ENCODE measurements at places on chromosomes 7 and 10.

DNA sequence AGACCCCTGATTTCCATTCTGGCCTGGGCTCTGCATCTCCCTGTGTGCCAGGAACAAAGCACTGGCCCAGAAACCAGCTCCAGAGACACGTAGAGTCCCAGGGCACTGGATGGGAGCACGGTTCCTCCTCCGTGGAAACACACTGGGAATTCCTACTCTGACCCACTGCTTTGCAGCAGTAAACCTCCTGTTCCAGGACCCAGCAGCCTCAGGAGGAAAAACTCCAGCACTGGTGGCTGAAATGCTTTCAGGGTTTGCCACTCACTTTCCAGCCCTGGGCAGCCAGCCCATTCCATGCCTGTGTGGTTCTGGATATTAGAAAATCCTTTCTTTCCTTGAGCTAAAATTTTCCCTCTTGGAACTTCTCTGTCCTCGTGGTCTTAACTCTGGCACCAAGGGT lies 58.0 kb downstream of the FAM171A1 start:
- DNase-seq, result no peak

GRCh38 chr7:130894146-130894908 lies 160.3 kb upstream of the KLF14 start:
- no peak for DNase-seq

DNA sequence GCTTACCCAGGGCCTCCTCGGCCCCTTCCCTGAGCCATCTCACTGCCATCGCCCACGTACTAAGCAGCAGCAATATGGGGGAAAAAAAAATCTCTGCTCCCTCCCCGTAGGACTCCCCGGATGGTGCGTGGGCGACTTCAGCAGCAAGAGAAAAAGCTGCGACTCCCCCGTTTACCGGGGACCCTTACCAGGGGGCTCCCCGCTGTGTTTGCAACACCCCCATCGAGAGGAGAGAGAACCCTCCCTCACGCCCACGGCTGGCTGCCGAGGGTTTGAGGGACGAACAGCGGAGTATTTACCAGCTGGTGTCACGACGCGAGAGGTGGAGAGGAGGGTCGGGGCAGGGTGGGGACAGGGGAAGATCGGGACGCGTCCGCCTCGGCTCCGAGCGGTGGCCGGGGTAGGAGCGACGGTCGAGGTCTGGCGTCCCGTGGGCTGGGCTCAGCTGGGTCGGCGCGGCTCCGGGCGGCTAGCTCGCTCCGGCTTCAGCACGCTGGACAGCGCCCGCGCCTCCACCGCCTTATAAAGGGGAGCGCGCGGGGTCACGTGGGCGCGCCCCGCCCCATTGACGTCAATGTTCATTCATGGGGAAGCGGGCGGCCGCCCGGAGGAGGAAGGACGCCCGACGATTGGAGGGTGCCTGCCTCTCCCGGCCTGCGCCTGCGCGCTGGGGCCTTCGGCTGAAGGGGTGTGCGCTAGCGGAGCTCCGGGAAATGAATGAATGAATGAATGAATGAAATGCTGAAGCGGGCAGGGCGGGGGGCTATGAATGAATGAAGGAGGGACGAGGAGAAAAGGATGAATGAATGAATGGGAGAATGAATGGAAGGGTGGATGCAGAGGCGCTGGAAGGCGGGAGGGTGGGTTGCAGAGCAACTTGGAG lies at the start of gene VGF:
Gene VGF (minus strand): TSS at position 495 of the 883 bp plus-strand sequence. CDS start 726 bp downstream, outside the sequence.
- peak; percentile 88 for DNase-seq

DNA sequence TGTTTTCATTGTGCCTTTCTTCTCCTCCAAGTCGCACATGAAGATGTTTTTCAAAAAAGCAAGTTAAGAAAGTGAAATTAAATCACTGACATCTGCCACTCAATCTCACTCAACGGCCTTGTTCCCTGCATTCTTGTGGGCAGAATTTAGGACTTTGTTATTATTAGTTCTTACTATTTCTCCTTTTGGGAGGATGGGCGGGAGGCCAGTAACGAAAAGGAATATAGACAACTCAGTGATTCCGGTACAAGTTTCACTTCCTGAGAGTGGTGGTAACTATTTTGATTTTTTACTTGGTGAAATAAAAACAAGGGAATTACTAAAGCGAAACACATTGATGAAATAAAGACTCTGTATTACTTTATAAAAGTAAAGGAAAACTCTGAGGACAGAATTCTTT lies 231.9 kb upstream of the HABP2 start:
- no peak for DNase-seq

- peak; percentile 41 for DNase-seq
Measured at GRCh38 chr7:141785706-141786552, 4.1 kb upstream of the TAS2R5 start.

DNA sequence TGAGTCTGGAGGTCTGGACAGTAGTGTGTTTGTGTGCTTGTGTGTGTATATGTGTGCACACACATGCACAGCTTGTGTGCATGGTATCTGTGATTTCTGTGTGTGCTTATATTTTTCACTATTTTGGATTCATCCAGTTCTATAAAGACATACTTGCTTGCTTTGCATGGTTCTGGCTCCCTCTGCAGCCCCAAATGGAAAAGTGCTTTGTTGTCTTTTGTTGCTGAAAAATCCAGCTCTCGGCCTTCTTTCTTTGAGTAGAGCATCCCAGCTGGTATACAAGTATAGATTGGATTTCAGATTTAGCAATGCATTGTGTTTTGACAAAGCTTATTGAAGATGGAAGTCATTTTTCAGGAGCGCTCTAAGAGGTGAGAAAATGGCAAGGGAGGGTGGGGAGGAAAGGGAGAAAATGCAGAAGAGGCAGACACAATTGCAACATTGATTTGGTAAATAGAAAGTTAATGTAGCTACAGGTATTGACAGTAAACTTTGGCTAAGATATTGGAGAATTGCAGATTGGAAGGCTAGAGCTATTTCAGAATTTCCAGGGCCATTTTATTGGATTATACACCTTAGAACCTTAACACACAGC lies 333.9 kb downstream of the AUTS2 start:
- peak; percentile 66 for DNase-seq

- no peak for DNase-seq
Measured at GRCh38 chr10:123669886-123670285, 3.7 kb downstream of the GPR26 start.

DNA sequence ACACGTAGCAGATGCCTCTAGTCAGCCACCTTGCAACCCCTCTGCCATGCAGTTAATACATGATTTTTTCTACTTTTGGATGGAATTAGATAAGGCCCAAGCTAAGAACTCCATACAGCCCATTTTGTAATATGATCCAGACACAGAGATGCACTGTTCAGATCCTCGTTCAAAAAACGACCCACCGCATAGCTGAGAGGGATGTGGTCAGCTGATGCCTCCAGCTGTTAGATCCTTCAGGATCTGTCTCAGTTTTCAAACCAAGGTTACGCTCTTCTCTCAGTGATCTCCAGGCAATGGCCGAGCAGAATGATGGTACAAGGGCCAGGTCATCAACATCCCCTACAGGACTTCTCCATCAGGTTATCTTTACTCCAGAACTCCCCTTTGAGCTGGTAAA lies 881.7 kb upstream of the C7orf33 start:
- DNase-seq, result no peak

- DNase-seq, result no peak
Measured at GRCh38 chr10:125190414-125190813, 30.1 kb upstream of the CTBP2 start.

- DNase-seq, result no peak
Measured at GRCh38 chr7:4103352-4104091, 578.6 kb upstream of the FOXK1 start.

- DNase-seq, result peak; percentile 36
Measured at GRCh38 chr7:25675789-25676474, 447.6 kb upstream of the NPVF start.

- DNase-seq, result no peak
Measured at GRCh38 chr7:47730142-47730541, 148.2 kb upstream of the TNS3 start.

DNA sequence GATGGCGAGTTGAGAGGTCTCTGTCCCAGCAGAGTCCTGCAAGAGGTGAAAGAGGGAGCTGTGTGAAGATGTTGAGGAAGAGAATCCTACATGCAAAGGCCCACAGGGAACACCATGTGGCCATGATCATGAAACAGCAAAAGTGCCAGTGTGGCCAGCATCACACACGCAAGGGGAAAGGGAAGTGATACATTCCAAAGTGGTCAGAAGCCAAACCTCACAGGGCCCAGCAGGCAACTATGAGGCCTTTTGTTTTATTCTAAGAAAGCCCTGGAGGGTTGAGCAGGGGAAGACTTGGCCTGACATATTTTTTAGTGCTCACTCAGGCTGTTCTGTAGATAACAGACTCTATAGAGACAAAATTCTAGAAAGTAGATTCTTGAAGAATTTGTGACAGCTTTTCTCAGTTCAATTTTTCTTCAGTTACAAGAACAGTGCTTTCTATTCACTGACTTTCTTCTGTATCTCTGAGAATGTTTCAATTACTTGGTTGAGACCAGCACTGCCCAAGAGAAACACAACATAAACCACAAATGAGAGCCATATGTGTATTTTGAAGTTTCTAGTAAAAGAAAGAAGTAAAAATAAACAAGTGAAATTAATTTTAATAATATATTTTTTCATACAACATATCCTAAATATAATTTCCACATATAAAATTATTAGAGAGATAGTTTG lies 82.3 kb downstream of the HTR7 start:
- no peak for DNase-seq

- DNase-seq, result no peak
Measured at GRCh38 chr10:11830836-11831519, 7.8 kb downstream of the PROSER2 start.

DNA sequence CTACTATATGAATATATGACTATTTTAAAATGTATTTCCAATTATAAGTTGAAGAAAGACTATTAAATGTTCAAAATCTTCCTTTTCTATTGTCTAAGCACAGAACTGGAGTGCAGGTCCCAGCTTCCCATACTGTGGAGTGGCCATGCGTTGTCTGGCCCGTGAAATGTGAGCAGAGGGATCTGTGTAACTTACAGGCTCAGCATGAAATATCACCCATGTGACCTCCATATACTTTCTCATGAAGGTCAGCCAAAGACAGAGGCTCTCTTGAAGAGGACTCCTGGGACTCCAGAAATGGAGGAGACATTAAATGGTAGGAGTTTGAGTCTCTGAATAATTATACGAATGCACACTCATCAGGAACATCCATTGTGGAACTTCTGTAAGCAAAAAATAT lies 92.4 kb upstream of the CAV2 start:
- DNase-seq, result no peak

- no peak for DNase-seq
Measured at GRCh38 chr10:112313911-112314310, 30.7 kb downstream of the TECTB start.

DNA sequence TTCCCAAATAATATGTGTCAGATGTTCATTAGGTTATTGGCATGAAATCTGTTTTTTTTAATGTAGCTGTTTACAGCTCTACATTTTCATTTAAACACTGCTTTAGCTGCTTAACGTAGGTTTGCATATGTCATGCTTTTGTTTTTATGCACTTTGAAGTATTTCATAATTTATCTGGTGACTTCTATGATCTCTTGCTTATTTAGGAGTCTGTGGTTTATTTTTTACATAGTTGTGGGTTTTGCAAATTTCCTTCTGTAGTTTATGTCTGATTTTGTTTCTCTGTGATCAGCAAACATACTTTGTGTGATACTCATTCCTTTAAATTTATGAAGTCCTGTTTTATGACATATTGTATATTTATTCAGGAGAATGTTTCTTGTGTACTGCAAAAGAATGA lies 606.5 kb upstream of the PFKP start:
- DNase-seq, result no peak

GRCh38 chr10:29532256-29532878 lies 102.4 kb downstream of the SVIL start:
- no peak for DNase-seq

DNA sequence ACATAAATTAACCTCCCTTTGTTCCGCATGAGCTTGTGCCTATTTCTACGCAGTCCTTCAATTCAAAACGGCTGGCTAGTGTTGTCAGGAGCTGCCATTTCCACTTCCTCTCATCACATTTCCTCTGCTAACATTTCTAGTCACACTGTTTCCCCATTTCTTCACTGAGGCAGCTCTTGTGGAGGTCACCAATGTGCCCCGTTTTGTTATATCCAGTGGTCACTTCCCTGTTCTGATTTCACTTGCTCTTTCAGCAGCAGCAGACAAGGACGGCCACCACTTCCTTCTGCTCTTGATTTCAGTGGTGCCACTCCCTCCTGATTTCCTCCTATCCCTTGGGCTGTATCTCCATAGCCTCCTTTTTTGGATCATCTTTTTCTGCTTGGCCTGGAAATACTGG lies 64.8 kb upstream of the SEC61G start:
- no peak for DNase-seq

DNA sequence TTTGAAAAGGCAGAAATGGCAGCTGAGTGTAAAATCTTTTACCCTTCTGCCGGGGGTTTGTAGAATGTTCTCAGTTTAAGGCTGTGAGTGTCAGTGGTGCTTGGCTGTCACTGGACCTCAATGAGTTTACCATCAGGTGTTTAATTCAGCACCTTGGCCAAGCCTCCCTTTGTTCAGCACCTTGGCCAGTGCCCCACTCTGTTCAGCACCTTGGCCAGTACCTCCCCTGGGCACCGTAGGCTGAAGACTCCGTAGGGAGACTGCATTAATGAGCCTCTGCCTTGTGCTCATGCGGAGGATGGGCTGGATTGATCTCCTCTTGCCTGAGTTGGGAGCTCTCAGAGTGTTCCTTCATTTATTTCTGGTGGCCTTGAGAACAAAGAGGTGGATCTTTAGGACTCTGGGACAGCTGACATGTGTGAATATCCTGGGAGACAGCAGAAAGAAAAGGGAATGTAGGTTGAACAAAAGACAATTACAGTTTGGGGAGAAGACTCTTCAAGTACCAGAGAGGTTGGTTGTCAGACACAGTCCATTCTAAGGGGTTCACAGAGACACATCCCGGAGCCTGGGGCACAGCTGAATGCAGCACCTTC lies 1.6 kb downstream of the FAM24A start:
- no peak for DNase-seq

GRCh38 chr7:18116661-18117060 lies 89.0 kb upstream of the PRPS1L1 start:
- peak; percentile 69 for DNase-seq

- no peak for DNase-seq
Measured at GRCh38 chr7:44607141-44608068, 978 bp downstream of the OGDH start.

- DNase-seq, result no peak
Measured at GRCh38 chr7:138396251-138397070, 63.6 kb upstream of the TRIM24 start.

- DNase-seq, result no peak
Measured at GRCh38 chr10:80415734-80416478, 7.6 kb downstream of the PRXL2A start.

All from COR-L47 (cell line).